Posterior vena cava (tissue), 2 donors: ENCODE measurements at places on chromosomes 6 and 20. TPM values are rescaled to one million over a fixed set of nuclear protein-coding genes. Genes with fewer than 3 reads are reported as not detected.

- no peak for DNase-seq
These were observed 851.4 kb upstream of the CITED2 start for GRCh38 chr6:140225701-140226436.

DNA sequence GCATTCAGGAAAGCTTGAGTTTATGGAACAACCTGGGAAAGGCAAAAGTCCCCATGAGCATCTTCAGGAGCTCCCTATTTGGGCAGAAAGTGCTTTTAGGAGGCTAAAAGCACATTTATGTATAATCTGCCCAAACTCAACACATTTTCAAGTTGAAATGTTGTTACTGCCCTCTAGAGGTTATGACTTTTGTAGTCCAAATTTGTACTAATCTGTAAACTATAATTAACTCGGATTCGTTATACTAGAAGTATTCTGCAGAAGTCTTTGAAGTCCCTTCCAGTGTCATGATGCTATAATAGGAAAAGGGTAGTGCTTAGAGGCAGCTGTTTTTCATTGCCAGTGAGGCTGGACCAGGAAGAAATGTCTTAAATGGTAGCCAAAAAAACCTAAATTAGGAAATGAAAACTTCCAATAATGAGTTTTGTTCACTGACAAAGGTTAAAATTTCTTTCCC is 44.8 kb upstream of the EMILIN3 start:
- no peak for DNase-seq

- no peak for DNase-seq
These were observed 72.7 kb downstream of the LY86 start for GRCh38 chr6:6661191-6661590.

DNA sequence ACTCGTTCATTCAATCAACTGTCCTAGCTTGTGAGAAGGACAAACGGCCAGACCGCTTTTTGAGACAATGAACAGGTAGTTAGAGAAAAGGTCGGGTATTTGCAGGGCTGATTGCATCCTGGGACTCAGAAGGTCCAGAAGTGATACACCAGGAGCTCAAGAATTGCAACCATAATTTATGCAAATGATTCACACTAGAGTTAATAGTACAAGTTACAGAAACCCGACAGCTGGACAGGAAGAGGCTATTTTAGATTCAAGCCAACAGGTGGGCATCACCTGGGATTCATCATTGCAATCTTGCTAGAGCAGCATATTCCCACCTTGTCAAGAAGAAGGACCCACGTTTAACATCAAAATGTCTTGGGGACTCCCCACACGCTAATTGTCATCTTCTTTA is 83.5 kb downstream of the TNFAIP3 start:
- DNase-seq = no peak

DNA sequence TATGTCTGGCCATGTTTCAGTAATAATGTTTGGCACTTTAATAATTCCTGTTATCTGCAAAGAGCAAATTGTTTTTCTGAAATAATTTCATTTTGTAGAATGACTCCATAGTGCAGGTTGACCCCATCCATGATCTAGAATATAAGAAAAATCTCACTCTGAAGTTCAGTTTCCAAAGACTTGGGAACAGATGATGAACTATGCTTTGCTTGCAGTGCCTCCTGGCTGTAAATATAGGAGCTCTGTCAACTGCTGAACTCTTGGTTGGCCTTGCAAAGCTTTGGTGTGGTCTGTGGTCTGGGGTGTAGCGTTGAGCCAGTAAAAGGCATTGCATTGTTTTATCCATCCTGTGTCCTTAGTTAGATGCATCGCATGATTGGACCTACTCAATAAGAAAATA is 104.0 kb downstream of the PLCB4 start:
- DNase-seq = no peak

DNA sequence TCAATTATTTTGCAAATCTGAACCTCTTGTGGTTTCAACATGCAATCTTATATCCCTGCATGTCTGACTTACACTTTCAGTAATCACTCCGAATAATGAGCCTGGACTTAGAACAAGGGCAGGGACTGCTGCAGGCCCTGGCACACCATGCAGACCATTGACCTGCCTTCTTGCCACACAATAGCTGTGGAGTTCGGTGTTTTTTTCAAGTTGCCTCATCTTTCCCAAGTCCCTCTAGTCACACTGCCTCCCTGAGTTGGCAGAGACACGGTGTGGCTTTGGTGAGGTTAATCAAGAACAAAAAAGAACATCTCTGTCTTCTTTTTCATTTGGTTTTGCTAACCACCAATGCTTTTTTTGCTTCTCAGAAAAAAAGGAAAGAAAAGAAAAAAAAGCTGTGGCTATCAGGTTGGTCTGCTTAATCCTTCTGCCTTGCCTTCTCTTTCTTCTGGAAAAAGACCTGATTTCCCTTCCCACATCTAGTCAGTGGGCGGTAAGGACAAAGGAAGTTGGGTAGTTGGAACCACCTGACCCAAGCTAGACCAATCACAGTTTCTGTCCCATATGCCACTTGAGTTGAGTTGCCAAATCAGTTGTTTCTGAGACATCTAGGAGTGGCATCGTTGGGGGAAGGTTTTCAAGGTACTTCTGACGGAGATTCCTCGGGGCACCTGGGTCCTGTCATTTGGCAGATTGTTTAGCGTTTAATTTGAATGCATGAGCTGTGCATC is 55.9 kb upstream of the TASP1 start:
- no peak for DNase-seq

GRCh38 chr6:139508576-139508975 is 134.1 kb upstream of the CITED2 start:
- DNase-seq = no peak

GRCh38 chr6:40413239-40413638 is 173.9 kb downstream of the LRFN2 start:
- DNase-seq = no peak

GRCh38 chr6:90072935-90073464 is 178.7 kb downstream of the GJA10 start:
- DNase-seq = no peak

GRCh38 chr20:33359399-33360261 is 41.7 kb downstream of the CDK5RAP1 start:
- no peak for DNase-seq

GRCh38 chr6:153624528-153624927 is 414.5 kb upstream of the OPRM1 start:
- no peak for DNase-seq

- DNase-seq = peak; percentile 99
These were observed 1.4 kb upstream of the HIVEP2 start for GRCh38 chr6:142946181-142946923.

PXDC1 gene
- total RNA-seq = 103 TPM

MBOAT1 gene
- 6.1 TPM for total RNA-seq

RTEL1 gene
- total RNA-seq = 28.7 TPM

PPP1R11 gene
- total RNA-seq = 53.4 TPM

SNX3 gene
- total RNA-seq = 159 TPM

ADGRF4 gene
- total RNA-seq = 0.10 TPM

GHRH gene
- total RNA-seq = not detected
